ENCODE measurements at places on chromosomes 3 and 15. TPM values are rescaled to one million over a fixed set of nuclear protein-coding genes. Genes with fewer than 3 reads are reported as not detected.

DNA sequence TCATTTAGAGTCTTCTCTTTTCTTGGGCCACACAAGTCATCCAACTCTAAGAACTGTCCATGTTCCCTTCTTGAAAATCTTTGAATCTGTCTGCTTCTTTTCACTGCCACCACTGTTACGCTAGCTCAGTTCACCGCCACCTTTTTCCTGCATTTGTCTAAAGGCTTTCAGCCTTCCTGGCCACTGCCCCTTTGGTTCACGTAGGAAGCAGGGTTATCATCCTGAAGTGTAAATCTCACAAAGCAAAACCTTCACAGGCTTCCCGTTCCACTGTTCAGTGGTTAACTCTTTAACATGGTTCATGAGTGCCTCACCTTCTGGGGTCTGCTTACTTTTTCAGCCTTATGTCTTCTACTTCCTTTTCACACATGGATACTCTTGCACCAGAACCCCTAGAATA lies 26.3 kb upstream of the CCDC39 start:
- DNase-seq: no peak

GRCh38 chr15:99326235-99326634 lies 75.0 kb downstream of the LRRC28 start:
- no peak for DNase-seq

GRCh38 chr3:149435996-149436885 lies 38.3 kb upstream of the TM4SF4 start:
- no peak for DNase-seq

Gene PLS1
- 1.9 TPM for total RNA-seq

Gene KNG1
- 0.47 TPM for total RNA-seq

DNA sequence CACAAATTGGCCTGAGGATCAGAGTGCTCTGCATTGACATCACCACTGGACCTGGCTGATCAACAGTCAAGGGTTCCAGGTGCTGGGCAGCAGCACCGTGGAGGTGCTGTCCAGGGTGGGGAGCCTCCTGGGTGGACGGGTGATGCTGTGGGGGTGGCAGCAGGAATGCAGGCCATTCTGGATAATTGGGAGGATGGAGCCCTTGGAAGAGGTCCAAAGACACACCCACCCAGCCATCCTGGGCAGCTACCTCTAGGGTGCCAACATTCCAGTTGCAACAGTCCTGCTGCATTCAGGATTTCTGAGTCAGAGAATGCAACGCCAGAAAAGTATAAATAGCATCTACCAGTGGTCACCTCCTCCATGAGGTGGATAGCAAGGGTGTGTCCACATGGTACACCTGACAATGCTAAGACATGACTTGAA lies 26.8 kb downstream of the STARD5 start:
- no peak for DNase-seq

DNA sequence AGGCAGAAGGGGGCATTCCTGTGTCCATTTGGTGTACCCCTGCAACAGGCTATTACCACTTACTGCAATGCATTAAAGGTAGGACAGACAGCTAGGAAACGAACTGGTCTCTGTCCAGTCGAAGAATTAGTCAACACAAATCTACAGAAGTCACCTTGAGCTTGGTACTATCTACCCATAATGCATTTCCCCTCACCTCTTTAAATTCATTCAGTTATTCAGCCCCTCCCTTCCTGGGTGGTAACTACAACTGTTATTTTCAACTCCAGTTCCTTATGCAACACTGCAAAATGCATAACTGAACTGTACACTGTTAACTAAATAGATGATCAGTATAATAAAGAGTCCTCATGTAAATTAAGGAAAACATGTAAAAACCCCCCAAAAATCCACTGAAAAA lies 77.6 kb downstream of the MAGI1 start:
- DNase-seq: no peak

DNA sequence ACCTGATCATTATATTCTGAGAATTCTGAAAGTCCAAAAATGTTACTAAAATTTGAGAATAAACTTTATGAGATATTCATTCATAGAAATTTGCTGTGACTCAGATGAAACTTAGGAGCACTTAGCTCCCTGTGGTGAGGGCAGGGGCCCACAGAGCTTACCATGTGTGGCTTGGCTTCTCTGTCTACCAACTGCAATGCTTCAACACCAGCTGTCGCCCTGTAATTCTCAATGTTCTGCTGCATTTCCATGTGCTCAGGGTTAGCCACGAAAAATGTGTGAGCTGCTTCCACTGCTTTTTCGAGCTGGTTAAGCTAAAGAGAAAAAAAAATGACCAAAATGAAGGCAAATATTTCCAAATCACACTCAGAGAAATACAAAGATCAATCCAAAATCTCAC lies 125.6 kb downstream of the P3H2 start:
- no peak for DNase-seq

DNA sequence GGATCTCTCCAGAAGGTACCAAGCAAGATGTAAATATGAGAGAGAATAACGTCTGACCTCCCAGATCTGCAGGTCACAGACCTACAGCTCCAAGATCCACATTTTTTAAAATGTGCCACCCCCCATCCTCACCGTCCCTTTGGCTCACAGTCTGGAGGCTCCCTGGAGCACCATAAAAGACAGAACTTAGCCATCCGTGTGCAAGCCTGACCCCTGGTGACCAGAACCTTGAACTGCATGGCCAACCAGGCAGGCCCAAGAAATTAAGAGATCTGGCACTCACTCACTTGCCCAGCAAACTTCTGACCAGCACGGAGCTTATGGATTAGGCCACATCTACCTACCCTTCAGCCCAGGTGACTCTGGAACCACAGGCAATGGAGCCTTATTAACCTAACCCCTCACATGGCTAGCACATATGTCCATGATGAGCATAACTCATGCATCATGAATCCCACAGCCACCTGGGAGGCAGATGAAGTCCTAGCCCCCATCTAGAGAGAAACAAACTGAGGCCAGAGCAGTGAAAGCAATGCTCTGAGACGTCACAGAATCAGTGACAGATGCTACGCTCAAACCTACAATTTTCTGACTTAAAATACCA lies 275.3 kb downstream of the UACA start:
- DNase-seq: peak; percentile 62

- no peak for DNase-seq
Observed at GRCh38 chr3:89238846-89239245, 131.4 kb downstream of the EPHA3 start.

- DNase-seq: no peak
Observed at GRCh38 chr15:82056958-82057823, 11.4 kb upstream of the MEX3B start.

- DNase-seq: no peak
Observed at GRCh38 chr3:116233711-116234357, 211.5 kb downstream of the LSAMP start.

GRCh38 chr3:187015903-187016638 lies 85.7 kb downstream of the ST6GAL1 start:
- DNase-seq: peak; percentile 26

GRCh38 chr15:22966321-22967083 lies 13.7 kb downstream of the CYFIP1 start:
- no peak for DNase-seq

Gene ROPN1
- not detected for total RNA-seq

DNA sequence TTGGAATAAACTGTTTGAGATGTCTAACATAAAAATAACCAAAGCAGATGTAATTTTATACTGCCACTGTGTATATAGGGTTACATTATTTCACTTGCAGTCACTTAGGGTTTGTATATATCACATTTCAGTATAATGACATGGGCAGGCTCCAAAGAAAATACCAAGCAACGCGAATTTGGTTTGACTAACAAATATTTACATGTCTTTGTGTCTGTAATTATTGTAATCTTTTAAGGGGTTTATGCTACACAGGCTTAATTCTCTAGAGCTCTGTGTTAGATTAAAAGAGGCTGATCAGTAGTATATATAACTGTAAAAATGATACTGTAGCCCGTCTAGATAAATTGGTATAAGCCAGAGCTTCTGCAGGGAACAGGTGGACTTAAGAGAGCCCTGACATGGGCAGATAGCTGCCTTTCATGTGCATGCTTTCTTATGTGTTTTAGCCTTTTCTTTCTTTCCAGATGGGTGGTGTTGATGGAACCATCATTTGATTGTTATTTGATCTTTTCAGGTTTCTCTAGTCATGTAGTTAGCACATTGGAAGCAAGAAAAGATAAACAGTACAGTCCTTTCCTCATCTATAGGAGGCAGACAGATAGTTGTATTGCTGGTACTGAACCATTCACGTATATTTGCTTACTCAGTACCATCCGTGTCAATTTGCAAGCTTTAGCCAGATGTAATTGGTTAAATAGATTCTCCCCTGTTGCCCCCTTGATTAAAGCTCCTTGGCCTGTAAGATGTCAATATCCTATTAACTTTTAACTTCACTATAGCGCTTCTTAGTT lies 86.1 kb downstream of the GALK2 start:
- DNase-seq: no peak

DNA sequence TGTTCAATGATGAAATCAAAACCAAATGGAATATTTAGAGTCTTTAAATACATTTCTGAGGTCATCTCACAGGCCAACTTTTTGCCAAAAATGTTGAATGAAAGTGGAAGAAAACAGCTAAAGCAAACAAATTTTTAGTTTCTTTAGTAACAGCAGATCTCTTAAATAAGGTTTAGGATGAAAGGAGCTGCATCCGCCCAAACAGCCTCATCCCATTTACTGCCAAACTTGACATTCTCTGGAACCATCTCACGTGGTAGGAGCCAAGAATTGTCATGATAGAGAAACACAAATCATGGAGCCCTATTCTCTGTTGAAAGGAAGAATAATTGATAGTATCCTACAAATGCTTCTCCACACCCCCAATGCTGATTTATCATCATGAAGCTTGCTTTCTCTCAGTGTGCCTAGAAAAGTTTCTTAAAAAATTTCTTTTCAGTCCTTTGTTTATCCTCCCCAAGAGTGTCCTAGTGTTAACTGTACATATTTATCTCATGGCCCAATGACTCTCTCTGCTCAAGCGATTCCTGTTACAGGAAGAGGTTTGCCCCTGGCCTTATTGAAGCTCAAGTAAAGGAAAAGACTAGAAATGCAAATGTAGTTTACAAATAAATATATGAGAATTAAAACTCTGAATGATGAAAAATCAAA lies 23.4 kb downstream of the SLC9A9 start:
- no peak for DNase-seq
